ENCODE measurements at places on chromosomes 6 and 20.

- DNase-seq = no peak
Measured at GRCh38 chr20:43151901-43152300, 37.8 kb downstream of the PTPRT start.

- DNase-seq = no peak
Measured at GRCh38 chr6:169173532-169174268, 79.9 kb downstream of the THBS2 start.

DNA sequence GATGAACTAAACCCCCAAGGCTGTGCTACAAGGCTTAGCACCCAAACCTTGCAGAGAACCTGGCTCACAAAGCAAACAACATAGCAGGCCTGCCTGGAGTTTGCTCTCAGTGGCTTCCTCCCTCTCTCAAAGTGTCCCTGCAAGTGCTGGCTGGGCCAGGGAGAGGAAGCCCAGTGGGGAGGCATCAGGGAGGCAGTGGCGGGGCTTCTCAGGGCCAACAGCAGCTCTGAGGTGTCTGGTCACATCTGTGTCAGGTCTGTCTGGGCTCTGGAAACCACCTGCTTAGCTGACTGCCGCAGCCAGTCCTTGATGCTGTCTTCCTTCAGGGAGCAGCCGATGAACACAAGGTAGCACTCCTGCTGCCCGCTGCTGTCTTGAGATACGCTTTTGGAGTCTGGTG, 16.7 kb upstream of the SLC4A11 start:
- no peak for DNase-seq

DNA sequence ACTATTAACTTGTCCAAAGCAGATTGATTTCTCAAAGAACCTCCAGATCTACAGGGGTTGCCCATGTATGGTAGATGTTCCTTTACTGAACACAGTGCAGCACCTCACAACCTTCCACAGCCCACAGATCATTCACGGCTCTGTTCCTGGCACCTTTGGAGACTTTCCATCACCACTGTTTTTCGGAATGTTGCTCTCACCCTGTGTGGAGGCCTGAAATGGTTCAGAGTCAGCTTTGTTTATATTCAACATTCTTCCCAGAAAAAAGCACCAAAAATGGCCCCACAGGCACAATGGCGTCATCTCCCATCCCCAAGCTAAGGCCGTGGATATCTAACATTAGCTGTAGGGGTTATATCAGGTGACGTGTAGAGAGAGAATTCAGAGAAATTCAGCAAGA, 74.7 kb downstream of the DHX35 start:
- no peak for DNase-seq

- peak; percentile 65 for DNase-seq
Measured at GRCh38 chr6:33860706-33861474, 57.1 kb upstream of the MLN start.

DNA sequence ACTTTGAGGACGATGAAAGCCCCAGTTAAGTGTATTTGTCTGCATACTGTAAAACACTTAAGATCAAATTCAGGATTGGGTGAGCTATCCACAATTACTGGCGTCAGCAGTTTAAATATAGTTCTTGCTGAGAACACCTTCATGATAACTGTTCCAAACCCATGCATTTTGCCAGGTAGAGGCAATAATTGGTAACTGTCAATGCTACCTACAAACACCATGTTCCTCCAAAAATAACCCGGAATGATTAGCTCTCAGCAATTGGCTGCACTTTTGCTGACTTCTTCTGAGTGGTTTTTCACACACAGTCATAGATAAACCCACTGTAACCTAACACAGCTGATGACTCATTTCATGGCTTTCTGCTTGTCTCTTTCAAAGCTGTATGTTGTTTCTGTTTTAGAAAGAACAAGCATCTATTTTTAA, 1358.6 kb upstream of the GJE1 start:
- DNase-seq = no peak
